Hippocampal formation (tissue), 2 donors: ENCODE measurements at places on chromosomes 13 and 19.

DNA sequence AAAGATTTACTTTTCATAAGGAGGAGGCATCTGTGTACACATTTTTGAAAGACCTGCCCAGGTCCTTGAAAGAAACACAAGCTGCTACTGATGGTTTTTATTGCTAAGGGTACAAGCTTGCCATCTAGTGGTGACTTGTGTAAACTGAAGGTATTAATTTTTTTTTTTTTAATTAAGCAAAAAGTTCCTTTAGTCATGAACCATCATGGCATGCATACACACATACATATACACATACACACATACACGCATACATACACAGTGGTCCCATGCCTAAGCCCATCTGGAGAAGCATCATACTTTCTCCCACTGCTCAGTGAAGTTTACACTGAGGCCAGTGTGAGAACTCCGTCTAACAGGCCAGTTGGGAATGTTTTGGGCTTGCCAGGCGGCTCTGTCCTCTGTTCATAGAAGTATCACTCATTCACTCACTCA is 312.5 kb downstream of the DCLK1 start:
- DNase-seq = peak; percentile 46

DNA sequence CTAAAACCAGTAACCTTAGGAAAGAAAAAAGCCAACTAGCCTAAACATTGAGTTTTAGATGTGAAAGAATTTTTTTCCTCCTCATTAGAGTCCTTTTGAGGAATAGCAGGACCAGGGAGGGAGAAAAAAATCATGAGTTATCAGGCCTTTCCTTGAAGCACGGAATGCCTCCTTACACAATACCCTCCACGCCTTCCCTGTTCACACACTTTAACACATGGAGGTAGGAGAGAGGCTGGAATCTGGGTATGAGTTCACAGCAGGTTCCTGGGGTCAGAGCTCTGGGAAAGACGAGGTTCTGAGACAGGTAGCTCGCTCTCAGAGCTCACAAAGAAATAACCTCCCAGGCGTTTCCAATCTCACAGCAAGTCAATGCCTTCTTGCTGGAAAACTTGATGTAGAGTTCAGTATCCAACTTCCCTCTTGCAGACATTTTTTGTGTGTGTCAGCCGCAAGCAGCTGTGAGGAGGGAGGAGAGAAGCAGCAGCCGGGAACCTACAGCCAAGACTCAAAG is 716 bp downstream of the ZNF573 start:
- DNase-seq = no peak

GRCh38 chr13:69828527-69828926 is 279.1 kb upstream of the ATXN8OS start:
- DNase-seq = no peak

GRCh38 chr19:55703790-55704215 is 28.8 kb downstream of the EPN1 start:
- no peak for DNase-seq

DNA sequence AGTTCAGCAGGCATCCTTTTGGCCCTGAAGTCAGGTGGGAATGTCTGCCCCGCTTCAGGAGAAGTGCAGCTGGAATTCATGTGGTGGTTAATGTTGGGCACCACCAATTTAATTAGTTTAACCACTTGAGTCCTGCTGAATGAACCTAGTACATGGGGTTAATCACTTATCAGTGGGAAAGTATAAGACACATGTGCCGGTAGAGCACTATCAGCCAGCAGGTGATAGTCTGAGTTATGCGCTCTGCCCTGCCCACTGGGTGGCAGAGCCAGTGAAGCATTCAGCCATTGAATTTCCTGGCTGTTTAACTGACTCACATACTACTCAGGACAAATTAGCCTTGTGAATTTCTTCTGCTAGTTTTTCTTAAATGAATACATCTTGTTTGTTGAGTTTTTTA is 789.7 kb upstream of the PRR20A start:
- DNase-seq = no peak

GRCh38 chr13:40341501-40341900 is 324.9 kb downstream of the FOXO1 start:
- DNase-seq = no peak

DNA sequence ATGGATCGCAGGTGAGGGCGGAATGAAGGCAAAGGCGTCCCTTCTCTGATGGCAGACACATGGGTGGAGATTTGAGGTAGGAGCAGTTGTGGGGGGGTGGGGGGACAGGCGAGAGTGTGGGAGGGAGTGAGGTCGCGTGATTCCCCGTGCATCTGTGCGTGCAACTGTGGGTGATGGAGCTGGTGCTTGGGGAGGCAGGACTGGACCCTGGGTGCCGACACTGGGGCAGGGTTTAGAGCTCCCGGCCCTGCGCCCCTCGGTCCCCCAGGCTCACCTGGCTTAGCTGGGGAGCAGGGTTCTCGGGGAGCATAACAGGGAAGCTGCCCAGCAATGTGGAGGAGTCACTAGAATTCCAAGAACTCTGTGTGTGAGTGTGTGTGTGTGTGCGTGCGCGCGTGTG is 3.4 kb downstream of the TMPRSS9 start:
- no peak for DNase-seq
